Activated naive CD8-positive, alpha-beta T cell treated with anti-CD3 and anti-CD28 coated beads, Interleukin-2, amount 10 ng/mL, durations not matched to agents 7 days and 5 days (primary cell): ENCODE measurements at places on chromosomes 11 and 22.

DNA sequence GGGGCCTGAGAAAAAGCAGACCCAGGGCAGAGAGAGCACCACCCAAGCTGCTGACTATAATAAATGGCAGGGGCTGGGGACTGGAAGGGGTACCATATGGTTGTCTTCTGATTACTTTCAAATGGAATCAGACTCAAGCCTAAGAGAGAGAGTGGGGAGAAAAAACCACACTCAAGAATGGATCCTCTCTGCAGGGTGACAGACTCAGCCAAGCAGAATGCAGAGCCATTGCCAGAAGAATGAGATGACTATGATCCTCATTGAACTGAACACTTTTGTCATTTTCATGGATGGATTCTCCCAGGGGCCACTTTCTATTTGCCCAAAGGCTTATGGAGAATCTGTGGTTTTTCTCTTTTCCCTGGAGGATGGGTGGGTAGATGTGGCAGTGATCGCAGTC lies 8.7 kb downstream of the UBASH3B start:
- DNase-seq: no peak

DNA sequence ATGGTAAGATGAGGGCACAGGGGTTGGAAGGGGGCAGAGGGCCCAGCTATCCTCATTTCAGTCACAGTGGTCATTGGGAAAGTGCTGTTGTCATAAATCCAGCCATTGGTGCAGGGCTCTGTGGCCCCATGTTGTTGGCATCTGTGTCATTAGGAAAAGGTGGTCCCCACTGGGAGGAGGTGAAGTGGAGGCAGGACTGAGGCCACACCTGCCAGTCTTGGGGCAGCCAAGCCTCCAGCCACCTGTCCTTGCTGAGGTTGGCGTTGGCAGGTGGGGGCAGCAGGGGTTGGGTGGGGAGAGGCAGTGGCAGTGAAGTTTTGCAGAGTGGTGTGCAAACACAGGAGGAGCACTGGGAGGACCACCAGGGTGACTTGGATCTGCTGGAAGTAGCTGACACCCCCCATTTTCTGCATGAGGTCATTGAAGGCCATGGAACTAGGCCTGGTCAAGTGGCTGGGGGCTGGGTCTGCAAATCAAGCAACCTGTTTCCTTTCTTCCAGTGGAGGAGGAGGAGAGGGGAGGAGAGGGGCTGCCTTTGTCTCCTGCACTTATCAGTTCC lies 25.3 kb downstream of the SLC22A6 start:
- DNase-seq: no peak

DNA sequence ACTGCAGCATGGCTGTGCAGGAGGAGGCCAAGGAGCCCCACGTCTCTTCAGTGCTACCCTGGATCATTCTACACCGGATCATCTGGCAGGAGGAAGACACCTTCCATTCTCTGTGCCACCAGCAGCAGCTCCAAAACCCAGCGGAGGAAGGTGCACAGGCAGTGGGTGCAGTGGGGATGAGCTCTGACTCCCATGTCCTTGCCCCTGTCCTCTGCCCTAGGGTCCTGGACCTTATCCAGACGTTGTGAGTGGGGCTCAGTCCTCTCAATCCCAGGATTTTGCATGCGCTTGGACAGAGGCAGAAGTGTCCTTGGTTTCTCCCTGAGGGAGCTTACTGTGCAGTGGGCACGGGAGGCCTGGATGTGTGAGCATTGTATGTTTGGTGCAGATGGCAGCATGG lies 61.3 kb downstream of the CABIN1 start:
- no peak for DNase-seq

GRCh38 chr11:34223907-34224306 lies 118.5 kb downstream of the NAT10 start:
- no peak for DNase-seq
